ENCODE measurements at places on chromosomes 7 and 10.

DNA sequence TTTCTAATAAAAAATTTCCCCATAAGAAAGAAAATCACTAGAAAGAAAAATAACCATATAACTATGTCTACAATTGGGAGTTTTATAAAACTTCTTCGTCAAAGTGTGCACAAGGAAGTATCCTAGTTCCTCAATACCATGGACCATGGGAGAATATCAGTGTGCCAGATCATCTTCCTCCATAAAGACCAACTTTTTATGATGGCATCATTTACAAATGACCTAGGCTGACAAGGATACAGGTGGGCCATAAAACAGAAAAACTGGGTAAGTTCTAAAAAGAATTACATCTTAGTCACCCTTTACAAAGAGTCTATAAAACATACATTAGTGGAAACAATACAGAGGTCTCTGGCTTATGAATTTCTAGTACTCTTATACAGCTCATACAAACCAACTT, 303.2 kb downstream of the DOCK4 start:
- no peak for DNase-seq

DNA sequence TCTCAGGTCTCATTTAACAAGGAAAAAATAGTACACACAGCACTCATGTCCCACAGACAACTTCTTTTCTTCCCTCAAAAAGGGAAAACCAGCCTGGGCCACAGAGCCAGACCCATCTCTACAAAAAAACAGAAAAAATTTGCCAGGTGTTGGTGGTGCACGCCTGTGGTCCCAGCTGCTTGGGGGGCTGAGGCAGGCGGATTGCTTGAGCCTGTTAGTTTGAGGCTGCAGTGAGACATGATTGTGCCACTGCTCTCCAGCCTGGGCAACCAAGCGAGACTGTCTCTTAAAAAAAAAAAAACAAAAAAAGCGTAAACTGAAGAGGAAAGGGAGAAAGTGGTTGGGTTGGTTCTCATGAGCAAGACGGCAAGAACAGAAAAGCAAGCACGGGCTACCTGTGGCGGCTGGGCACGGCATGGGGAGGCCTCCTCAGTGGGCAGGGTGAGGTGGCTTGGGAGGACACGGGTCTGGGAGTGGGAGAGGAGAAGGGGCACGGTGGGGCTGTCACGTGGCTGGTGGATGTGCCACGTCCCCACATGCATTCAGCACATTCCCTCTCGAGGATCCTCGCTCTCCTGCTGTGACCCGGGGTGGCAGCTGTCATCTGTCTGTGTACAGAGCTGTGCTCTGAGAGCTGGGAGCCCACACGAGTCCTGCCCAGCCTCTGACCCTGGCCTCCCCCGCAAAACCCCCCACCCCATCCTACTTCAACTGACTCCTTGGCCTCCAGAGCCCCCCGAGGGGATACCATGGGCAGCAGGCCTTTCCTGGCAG, 219.7 kb downstream of the MLLT10 start:
- no peak for DNase-seq

DNA sequence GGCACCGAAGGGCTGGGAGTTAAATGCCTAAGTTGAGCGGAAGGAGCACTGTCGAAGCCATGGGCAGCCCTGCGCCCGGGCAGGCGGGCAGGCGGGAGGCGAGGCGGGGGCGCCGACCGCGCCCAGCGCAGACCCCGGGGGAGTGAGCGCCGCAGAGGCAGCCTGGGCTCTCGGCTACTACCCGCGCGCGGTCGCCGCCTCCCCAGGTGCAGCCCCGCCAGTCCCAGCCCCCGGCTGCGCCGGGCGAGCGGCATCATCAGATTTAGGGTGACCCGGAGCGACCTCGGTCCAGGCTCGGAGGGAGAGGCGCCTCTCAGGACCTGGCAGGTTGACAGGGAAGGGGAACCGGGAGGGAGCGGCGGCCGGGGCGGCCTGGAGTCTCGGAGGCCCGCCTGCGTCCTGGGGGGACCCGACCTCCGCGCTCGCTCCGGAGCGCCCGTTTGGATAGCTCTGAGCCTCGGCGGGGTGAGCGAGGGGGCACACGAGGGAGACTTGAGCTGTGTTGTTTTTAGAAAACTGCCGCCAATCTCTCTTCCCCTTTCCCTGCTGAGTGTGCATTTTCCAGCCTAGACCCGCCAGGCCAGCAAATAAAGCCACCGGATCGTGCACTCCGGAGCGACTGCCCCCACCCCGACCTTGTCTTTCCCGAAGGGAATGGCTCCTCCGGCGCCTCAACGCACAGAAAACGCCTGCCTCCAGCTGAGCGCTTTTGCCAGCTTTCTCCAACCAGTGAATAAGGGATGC, 2.3 kb upstream of the NRP1 start:
- DNase-seq, result peak; percentile 2

GRCh38 chr7:83796760-83797159, 147.8 kb upstream of the SEMA3E start:
- no peak for DNase-seq

DNA sequence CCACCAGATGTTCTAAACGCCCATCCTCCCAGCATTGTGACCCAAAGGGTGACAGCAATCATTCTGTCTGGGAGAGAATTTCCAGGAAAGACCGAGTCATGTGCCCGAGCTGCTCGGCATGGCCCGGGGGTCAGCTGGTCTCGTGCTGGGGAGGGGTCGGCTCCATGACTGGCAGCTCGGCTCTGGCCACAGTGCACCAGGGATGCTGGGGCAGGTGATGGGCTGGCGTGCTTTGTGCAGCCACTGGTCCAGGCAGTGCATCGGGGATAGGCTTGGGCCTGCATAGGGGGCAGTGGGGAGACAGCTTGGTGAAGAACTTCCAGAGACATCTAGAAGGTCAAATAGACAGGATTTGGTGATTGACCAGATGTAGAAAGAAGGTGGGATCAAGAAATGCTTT, 39.2 kb upstream of the PSMG3 start:
- no peak for DNase-seq
